ENCODE measurements at places on chromosomes 11 and 22.

DNA sequence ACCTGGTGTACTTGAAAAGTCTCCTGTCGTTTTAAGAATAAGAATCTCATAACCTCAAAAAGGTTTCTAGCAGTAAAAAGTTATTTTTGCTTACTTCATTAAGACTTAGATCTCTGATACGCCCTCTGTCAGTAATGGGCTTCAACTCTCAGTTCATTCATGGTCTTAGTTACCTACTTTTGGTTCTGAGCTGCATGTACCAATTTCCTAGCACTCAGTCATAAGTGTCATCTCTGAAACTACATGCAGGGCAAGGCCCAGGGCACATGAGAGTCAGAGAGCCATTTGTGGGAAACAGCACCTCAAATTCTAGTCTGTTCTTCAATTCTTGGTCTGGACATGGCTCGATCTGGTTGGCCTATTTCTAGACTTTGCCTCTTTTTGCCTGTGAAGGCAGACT, 838.4 kb downstream of the FAM181B start:
- no peak for DNase-seq

DNA sequence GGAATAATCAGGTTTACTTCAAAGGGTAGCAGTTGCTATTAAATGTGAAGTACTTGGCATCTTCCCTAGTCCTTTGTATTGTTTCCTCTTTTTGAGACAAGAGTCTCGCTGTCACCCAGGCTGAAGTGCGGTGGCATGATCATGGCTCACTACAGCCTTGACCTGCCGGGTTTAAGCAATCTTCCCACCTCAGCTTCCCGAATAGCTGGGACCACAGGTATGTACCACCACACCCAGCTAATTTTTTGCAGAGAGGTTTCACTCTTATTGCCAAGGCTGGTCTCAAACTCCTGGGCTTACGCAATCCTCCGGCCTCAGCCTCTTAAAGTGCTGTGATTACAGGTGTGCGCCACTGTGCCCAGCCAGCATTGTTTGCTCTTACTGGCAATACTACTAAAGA, 36.2 kb upstream of the RAPSN start:
- DNase-seq: no peak

DNA sequence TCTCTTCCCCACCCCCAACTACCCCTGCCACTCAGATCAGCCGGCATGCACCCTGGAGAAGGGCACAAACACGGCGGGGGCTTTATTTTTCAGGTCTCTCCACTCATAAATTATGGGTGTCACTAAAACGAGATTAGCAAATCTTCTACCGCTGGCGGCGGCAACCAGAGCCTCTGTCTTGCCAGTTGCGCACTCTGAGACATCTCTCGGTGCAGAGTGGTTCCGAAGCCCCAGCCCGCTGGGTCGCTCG, 125.3 kb upstream of the C11orf58 start:
- DNase-seq: no peak

- DNase-seq: no peak
Measured at GRCh38 chr22:48397531-48398180, 1430.0 kb downstream of the BRD1 start.

DNA sequence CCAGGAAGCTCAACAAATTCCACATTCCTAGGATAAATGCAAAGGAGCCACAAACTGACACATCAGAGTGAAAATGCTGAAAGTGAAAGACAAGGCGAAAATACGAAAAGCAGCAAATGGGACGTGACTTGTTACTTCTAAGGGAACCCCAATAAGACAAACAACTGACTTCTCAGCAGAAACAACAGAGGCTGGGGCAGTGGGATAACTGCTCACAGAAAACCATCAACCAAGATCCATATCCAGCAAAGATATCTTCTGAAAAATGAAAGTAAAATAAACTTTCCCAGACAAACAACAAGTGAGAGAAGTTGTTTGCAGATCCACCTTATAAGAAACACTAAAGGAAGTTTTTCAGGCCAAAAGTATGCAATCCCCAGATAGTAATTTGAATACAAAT, 72.1 kb downstream of the DGCR2 start:
- no peak for DNase-seq

GRCh38 chr11:9267680-9268079, 2.5 kb upstream of the DENND5A start:
- DNase-seq: no peak

DNA sequence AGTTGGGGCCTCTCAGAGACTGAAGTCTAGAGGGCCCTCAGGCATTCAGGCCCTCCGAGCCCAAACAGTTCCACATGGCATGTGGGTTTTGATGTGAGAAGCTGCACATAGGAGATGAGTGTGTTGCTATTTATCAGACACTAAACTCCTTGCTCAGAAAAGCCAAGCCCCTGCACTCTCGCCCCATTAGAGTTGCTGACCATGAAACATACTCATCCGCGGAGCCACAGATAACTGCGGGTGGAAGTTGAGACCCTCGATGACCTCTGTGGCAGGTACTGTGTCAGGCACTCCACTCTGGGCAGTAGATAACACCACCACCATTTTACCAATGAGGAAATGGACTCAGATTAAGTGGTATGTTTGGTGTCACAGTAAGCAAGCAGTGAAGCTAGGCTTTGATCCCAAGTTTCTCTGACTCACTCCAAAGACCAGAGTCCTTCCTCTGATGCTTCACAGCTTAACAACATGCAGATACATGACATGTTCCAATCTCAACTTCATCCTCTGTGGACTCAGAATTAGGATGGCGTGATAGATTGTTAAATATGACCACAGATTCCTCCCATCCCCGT, 202.1 kb downstream of the ADAMTS15 start:
- DNase-seq: no peak

DNA sequence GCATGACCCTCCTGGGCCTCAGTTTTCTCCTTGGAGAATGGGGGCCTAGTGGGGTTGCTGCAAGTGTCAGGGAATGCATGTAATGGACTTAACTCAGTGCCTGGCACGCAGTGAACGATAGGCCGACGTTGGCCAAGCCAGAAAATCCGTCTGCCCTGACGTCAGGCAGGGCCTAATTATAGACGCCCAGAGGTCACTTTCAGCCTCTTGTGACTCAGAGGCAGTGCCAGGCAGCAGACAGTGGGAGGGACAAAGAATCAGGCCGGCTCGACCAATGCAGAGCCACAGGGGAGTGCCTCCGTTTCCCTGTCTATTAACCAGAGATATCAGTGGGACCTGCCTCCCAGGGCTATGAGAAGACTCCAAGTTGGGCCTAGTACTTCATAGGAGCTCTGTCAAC, 115.0 kb downstream of the MN1 start:
- no peak for DNase-seq

DNA sequence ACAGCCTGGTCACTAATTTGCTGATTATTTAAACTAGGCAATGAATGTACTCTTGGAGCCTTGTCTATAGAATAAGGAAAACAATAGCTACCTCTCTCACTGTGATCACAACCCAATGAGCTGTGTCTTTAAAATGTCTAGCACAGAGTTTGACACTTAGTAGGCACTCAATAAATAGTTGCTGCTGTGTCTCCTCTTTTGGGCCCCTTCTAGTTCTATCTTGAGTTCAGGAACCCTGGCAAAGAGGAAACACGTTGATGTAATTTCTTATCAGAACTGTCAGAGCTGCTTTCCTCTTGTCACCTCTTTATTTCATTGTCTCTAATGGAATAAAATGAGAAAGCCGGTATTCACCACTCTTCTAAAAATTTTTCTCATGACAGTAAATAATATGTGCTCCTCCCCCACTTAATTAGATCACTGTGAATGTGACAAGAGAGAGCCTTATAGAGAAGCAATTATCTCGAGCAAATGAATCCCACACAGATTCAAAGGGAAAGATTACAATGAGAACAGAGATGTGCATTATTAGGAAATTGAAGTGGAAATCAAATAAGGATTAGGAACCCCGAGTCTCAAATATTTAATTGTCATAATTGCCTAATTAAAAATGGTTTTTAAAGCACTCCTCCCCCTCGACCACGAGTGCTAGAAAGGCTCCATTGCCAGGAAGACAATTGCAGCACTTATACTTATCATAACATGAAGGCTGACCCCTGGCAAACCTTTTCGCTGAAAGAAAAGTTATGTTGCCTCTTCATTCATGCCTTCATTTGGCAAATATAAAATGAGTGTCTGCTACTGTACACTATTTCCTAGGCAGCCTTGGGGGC, 175.0 kb upstream of the BDNF start:
- no peak for DNase-seq

- DNase-seq: no peak
Measured at GRCh38 chr11:104876861-104877431, 21.3 kb downstream of the CASP12 start.

DNA sequence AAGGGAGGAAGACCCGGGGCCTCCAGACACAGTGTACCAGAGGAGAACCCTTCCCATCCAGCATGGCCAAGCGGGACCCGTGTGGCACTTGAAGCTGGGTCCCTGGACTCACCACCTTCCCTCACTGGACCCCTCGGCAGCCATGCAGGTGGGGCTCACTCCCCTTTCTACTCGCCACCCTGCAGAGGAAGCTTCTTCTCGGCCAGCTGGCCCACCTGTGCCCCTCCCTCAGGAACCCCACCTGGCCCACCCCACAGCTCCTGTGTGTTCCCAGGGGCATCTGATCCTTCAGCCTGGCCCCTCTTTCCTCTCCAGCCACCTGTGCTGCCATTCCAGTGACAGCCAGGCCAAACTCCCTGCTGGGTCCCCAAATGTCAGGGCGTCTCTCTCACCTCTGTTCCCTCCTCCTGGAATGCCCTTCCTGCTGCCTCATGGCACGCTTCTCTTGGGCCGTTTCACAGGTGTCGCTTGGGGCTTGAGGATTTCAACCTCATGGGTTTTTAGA, 38.0 kb downstream of the IGF2 start:
- DNase-seq: no peak

DNA sequence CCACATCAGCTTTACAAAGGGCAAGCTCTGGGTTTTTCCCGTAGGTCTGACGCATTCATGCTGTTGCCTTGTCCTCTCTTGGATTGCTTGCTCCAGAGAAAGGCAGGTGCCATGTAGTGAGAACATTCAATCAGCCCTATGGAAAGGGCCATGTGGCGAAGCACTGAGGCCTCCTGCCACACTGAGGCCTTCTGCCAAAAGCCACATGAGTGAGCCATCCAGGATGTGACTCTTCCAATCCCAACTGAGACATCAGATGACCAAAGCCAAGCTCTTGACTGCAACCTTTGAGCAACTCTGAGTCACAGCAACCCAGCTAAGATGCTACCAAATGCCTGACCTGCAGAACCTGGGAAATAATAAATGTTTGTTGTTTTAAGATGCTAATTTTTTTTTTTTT, 9.0 kb upstream of the PANX3 start:
- no peak for DNase-seq

DNA sequence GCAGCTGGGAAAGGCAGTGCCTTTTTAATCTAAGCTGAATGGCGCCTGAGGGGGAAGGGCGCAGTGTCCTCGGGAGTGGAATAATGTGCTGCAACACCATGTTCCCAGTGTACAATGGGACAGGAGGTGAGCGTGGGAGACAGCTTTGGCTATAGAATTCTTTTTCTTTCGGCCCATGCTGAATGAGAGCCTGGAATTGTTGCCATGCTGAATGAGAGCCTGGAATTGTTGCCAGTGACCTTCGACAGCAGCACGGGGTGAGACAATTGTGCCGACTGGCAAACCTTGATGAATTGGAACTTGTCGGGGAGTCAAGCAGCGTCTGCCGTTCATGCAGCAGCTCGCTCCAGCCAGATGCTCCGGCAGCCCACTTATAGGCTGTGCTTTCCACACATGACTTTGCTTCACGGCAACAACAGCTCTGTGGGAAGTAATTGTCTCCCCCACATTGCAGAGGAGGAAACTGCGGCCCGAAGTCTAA, 141.4 kb upstream of the E2F8 start:
- DNase-seq: no peak

DNA sequence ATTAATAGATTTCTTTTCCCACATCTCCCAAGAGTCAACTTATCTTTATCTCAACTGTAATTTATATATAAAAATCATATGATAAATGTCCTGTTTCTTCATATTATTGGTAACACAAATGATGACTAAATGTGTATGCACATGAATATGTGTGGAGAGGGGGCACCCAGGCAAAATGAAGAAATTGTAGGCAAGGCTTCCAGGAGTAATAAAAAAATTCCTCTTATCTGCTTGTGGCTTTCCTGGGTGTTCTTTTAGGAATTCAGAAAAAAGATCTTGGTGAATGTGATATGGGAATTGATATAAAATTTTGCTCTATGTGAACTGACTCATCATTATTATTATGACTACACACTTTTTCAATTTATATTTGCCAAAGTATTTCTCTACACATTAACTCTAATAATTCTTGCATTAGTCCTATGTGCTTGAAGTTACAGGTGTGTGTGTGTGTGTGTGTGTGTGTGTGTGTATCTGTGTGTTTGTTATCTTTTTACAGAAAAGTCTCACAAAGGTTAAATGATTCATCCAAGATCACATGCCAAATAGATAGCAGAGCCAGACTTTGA, 197.8 kb downstream of the SOX6 start:
- no peak for DNase-seq

- no peak for DNase-seq
Measured at GRCh38 chr11:35030716-35031213, 108.2 kb upstream of the CD44 start.
